ENCODE measurements at places on chromosomes 7 and 10.

DNA sequence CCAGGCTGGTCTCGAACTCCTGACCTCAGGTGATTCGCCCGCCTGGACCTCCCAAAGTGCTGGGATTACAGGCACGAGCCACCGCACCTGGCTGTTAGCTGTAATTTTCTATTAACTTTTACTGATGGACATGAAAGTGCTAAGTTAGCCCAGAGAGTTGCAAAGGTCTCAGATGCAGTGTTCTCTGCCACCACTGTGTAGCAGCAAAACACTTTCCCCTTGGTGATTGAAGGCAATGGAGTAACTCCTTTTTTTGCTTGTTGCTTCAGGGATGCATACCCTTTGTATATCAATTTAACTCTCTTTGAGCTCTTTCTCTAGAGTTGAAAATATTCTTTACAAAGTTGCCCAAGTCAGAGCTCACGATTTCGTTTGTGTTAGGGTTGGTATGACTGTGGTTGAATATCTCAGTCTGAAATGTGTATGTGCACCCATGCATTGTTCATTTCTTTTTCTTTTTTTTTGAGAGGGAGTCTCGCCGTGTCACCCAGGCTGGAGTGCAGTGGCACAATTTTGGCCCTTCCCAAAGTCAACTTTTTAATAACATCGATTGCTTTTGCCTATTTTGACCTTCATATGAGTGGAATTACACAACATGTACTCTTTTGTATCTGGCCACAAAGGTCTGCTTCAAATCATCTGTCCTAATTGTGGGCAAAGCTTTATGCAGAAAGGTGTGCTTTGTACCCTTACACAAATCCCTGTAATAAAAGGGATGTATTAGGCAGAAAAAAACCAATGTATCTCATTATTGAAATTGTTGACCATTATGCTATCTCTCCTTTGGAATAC is 52.6 kb downstream of the GTF2I start:
- DNase-seq, result no peak

- no peak for DNase-seq
Measured at GRCh38 chr10:104190695-104191094, 41.5 kb downstream of the CFAP43 start.

DNA sequence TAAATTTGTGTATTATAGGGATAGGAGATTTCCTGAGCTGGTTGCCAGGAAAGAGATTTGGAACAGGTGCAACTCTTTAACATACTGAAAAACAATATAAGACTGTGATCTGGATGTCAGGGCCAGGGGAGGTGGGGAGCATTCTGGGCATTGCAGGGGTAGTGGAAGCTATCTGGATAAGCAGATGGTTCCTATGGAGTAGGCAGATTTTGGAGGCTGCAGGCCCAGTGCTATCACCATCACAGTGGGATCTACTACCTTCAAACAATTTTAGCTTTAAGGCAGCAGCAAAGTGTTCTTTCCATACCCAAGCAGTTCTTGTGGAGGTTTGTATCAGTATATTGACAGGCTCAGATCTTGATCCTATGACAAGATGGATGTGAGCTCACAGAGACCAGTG is 71.1 kb downstream of the ADAM22 start:
- no peak for DNase-seq

GRCh38 chr10:5630112-5630436 is 36.3 kb downstream of the ASB13 start:
- no peak for DNase-seq

DNA sequence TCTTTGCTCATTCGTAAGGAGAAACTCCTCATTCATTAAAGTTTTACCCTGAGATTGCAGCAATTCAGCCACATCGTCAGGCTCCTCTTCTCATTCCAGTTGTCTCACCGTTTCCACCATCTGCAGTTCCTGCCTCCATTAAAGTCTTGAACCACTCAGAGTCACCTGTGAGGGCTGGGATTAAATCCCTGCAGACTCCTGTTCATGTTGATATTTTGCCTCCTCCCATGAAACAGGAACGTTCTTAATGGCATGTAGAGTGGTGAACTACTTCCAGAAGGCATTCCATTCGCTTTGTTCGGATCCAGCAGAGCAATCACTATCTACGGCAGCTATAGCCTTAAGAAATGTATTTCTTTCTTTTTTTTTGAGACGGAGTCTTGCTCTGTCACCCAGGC is 96.5 kb upstream of the FAM20C start:
- DNase-seq, result no peak

GRCh38 chr10:6719561-6719960 is 139.5 kb upstream of the PRKCQ start:
- no peak for DNase-seq

DNA sequence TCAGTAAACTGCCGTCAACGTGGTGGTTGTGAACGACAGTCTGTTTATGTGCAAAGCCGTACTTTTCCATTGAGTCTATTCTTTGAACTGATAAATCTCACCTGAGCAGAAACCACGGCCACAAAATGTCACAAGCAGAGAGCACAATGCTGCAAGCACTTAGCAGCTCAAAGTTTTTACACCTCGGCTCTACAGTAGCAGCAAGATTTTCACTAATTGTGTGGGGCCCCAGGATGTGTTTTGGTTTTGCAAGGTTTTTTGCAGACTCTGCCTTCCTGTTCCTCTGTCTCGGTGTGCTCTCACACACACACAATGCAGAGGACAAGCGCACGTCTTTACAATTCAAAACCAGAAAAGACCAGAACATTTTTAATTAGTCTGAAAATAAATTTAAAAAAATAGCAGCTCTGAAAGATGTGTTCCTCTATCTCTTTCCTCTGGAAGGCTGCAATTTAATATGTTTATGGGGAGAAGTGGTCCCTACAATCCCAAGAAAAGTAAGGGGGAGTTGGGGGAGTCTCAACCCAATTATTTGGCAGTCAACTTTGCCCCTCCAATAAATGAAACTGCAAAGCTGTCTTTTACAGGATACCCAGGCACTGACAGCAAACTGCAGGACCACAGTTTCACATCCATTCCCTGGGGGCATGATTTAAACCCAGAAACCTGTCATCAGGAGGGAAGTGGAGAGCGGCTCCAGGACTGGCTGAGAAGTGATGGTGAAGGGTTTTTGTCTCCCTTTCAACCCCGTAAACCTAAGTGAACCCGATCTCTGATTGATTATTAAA is 73.8 kb upstream of the SFMBT2 start:
- no peak for DNase-seq

- DNase-seq, result no peak
Measured at GRCh38 chr7:129866251-129866650, 86.5 kb downstream of the UBE2H start.

DNA sequence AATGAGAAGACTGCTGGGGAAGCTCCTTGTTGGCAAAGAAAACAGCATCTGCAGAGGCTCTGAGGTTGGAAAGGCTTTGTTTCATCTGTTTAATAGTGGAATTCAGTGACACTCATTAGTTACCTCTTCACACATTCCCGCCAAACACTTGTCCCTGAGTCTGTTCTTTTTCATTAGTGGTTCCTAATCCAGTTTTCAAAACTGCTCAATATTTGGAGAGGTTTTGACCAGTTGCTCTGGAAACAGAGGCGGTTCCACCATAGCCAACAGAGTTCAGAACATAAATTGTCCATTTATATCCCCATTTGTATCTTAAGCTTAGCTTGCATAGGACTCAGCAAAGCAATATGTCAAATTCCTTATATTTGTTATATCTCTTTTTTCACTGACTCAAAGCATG is 754.6 kb downstream of the AUTS2 start:
- no peak for DNase-seq

GRCh38 chr10:46024948-46025347 is 5.5 kb downstream of the NCOA4 start:
- no peak for DNase-seq

All from epithelial cell of proximal tubule (primary cell).